NCI-H69 (cell line): ENCODE measurements at places on chromosomes 11 and 22.

GRCh38 chr11:121560236-121560635 lies 107.5 kb upstream of the SORL1-AS1 start:
- DNase-seq, result no peak

DNA sequence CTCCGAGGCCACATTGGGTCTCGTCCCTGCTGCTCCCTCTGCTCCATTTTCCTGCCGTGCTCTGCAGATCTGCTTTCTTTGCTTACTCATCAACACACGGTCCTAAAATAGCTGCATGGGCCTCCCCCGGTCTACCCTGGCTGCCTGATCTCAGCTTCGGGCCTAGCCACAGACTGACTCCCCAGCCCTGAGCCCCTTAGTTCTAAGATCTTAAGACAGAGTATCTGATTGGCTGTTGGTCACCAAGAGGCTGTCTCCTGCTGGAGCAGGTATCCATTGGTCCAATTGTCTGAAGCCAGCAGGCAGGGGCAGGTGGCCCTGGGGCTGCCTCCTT lies 53.7 kb upstream of the NECTIN1 start:
- DNase-seq, result no peak

DNA sequence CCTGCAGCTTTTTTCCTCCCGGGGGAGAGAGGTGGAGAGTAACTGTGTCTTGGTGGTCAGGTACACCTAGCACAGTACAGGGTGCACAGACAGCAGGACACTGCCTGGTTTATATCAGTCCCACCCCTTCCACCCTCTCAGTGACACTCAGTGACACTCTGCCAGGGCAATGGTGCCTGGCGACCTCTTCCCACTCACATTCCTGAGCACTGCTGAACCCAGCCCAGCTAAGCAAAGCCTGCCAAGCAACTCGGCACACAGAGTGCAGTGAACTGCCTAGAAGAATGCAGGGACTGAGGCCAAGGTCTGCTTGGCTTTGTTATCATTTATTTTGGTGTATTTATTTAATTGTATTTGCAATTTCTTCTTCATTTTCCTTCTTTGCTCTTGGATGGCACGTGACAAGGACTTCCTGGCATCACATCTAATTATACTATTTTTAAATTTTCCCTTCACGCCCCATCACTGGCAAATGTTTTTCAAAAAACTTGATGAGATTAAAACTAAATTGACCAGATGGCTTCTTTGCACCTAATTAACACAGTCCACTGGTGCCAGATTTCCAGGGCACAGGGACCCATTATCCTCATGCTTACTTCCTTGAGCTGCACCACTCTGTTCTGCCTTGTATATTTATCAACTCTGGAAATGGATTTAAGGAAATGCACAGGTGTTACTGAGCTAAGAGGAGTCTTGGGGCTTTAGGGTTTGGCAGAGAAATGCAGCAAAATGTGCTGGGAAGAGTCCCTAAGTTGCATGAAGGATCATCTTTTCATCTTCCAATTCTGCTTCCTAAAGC lies 205.6 kb downstream of the ADAMTS15 start:
- DNase-seq, result peak; percentile 63

- peak; percentile 74 for DNase-seq
Measured at GRCh38 chr11:27228906-27229290, 134.1 kb downstream of the CCDC34 start.

- DNase-seq, result peak; percentile 20
Measured at GRCh38 chr11:45603946-45604682, 61.3 kb downstream of the CHST1 start.

DNA sequence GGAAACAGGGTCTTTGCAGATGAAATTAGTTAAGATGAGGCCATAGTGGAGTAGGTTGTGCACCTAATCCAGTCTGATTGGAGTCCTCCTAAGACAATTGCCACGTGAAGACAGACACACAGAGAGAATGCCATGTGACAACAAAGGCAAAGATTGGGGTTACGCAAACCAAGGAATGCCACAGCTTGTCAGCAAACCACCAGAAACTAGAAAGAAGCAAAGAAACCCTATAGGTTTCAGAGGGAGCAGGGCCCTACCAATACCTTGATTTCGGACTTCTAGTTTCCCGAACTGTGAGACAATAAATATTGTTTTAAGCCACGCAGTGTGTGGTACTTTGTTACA lies 8.2 kb upstream of the LAYN start:
- DNase-seq, result no peak

GRCh38 chr11:14529951-14530350 lies 9.8 kb upstream of the PSMA1 start:
- no peak for DNase-seq

GRCh38 chr11:102345904-102346303 lies 1.1 kb upstream of the BIRC2 start:
- DNase-seq, result peak; percentile 21

GRCh38 chr11:132330515-132330914 lies 960.1 kb downstream of the NTM start:
- DNase-seq, result peak; percentile 27

GRCh38 chr11:95764267-95764898 lies 25.2 kb downstream of the FAM76B start:
- peak; percentile 82 for DNase-seq

DNA sequence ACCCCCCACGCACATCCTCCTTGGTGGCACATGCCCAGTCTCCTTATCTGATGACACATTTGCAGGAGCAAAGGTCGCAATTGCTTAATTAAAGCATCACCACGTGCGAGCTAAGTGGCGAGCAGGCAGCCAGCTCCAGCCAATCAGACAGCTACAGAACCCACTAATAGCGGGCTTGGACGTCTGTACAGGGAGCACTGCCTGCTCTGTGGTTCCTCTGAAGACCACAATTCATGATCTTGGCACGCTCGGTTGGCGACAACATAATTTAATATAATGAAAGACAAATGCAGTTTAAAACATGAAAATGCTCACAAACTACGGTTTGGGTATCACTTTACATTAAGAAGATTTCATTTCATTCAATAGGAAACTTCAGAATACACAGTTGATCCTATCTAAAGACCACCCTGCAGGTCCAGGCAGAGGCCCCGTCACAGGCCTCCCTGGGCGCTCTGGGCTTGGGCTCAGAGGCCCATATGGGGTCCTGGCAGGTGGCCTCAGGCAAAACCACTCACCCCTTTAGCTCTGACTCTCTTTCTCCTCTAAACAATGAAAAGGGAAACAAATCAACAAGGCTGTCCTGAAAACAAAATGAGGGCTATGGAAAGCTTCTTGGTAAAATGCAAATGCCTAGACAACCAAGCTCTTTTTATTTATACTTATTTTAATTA lies 10.4 kb downstream of the PACSIN2 start:
- DNase-seq, result peak; percentile 31

GRCh38 chr11:1876361-1877063 lies 15.2 kb downstream of the PRR33 start:
- peak; percentile 17 for DNase-seq

- no peak for DNase-seq
Measured at GRCh38 chr11:62400760-62401159, 18.1 kb upstream of the SCGB1A1 start.

- DNase-seq, result no peak
Measured at GRCh38 chr11:133638921-133639320, 106.6 kb upstream of the OPCML start.

GRCh38 chr11:32809313-32809712 lies 14.9 kb upstream of the CCDC73 start:
- DNase-seq, result peak; percentile 84

DNA sequence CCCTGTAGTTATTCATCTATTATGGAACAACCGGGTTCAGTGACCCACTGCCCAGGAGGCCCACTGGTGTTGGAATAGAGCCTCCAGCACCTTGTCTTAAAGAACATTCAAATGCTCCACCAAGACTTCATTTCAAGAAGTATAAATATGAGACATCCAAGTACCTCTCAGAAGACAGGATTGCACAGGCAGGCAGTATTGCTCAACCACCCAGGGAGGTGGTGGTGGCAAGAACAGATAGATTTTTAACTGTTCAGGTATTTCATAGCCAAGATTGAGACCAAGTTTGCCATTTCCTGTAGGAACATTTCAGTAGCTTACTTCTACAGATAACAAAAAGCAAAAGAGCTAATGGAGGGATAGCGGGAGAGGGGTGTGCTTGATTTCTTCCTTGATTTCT lies 78.7 kb downstream of the COMMD9 start:
- DNase-seq, result no peak

- no peak for DNase-seq
Measured at GRCh38 chr11:59992425-59992824, 24.6 kb upstream of the OOSP4B start.

GRCh38 chr11:128862908-128863660 lies 4.0 kb downstream of the KCNJ1 start:
- DNase-seq, result no peak

- peak; percentile 77 for DNase-seq
Measured at GRCh38 chr11:43574949-43575912, 105.3 kb upstream of the HSD17B12 start.

- DNase-seq, result no peak
Measured at GRCh38 chr22:47036936-47037485, 274.6 kb downstream of the TBC1D22A start.

- DNase-seq, result no peak
Measured at GRCh38 chr11:106697058-106697457, 321.2 kb downstream of the GUCY1A2 start.

DNA sequence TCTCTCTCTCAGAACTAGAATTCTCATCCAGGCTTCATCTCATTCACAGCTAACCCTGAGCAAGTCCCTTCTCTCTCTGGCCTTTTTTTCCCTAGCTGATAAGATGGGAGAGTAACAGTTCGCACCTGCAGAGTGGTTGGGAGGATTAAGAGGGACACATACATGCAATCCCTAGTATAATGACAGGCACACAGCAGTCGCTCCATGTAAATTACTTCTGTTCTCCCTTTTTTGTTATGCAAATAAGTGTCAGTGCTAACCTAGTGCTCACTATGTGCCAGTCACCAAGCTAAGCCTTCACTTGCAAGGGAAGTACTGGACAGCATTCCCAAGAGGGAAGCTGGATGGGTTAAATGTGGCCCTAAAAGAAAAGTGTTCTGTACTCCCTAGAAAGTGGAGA lies 63.4 kb downstream of the TENM4 start:
- DNase-seq, result no peak

GRCh38 chr11:85530634-85531033 lies 96.5 kb downstream of the DLG2 start:
- no peak for DNase-seq

DNA sequence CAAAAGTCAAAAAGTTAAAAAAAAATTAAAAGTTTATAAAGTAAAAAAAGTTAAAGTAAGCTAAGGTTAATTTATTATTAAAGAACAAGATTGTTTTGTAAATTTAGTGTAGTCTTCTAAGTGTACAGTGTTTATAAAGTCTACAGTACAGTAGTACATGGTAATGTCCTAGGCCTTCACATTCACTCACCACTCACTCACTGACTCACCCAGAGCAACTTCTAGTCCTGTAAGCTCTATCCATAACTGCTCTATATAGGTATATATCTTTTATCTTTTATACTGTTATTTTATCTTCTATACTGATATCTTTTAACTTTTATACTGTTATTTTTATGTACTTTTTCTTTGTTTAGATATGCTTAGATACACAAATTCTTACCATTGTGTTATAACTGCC lies 11.2 kb downstream of the C2CD3 start:
- DNase-seq, result no peak

- peak; percentile 72 for DNase-seq
Measured at GRCh38 chr11:61954851-61955421, 4.8 kb downstream of the BEST1 start.

- no peak for DNase-seq
Measured at GRCh38 chr11:107182978-107183377, 164.7 kb upstream of the GUCY1A2 start.

DNA sequence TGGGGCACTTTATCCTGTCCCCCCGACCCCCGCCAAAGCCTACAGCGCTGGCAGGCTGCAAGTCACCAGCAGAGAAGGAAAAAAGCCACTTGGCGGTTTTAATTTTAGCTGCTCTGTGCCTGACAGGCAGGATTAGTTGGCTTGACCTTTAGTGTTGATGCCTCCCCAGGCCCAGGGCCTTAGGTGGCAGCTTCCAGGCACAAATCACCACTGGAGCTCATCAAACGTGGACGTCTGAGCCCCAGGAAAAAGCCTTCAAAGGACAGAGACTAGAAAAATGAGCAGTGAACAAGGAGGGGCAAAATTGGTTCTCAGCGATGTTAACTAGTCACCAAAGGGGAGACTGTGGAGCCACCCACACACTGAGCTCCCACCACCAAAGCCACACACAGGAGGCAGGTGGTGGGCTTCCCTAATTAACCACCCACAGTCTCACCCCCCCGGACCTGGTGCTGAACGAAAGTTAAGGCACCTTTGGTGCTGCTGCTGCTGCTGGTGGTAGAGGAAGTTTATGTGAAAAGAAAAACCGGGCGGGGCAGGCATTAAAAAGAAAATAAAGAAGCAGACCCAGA lies 4.4 kb upstream of the PYGM start:
- DNase-seq, result peak; percentile 34

DNA sequence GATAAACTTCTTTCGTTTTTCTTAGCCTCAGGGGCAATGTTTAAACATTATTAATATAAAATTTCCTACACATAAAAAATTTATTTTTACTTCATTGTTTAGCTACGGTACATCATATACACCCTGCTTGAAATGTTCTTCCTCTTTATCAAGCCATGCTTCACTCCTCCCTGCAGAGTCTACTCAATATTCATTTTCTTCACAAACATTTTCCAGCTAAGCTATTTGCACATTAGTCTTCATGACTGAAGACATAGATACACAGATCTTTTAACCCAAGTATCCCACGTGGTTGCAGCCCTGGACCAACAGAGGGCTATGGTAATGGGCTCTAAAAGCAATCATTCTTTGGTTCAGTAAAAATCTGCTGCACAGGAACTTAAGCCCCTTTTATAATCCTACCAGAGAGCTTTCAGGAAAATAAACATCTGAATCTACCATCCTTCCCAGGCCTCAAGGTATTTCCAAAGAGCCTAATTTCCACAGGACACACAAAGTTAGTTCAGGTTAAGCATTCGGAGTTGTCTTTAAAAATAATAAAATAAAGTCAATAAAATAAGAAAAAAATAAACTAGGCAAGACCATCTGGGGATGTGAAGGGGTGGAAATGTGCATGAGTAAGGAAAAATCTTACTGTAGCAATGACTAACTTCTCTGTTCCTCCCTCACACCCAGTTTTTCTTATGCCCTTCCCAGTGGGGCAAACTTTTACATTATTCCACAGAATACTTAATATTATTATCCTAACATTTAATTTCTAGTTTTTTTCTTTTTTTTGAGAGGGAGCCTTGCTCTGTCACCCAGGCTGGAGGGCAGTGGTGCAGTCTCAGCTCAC lies 21.6 kb upstream of the OR6X1 start:
- DNase-seq, result no peak

- no peak for DNase-seq
Measured at GRCh38 chr11:66360406-66361073, 11.0 kb downstream of the SLC29A2 start.
